ENCODE measurements at places on chromosomes 4 and X.
A peak's percentile ranks its signal among the peaks of the same experiment; 100 is the strongest.

DNA sequence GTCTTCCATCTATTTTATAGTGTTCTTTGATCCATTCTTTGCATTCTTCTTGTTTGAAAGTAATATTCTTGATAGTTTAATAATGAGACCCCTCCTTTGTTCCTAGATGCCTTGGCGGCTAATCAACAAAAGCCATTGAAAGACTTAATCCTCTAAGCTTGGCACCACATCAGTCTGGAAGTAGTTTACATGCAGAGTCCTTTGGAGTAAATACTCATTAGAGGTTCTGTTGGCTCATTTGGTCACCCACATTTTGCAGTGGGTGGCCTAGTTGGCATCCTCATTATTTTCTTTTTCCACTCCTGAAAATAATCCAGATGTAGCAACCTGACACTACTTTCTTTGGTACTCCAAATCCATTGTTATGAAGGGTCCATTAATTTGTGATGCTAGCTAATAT lies 64.5 kb downstream of the DKK2 start:
- DNase-seq, result no peak

GRCh38 chr4:184434021-184434420 lies 40.3 kb downstream of the IRF2 start:
- DNase-seq, result no peak

DNA sequence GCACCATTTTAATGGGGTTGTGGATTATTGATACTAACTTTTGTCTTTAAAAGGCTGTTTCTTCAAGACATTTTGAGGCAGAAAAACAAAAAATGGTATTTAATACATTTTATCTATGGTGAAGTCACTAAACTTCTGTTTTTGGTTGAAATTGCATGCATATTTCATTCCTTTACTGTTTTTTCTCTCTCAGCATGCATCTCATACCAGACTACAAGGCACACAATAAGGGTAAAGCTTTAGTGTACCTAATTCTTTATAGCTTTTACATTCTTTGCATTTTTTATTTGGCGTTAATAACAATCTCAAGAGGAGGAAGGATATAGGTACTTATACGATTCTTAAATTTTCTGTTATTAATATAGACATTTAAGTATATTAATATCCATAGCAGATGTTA lies 151.0 kb upstream of the DKK2 start:
- no peak for DNase-seq

GRCh38 chr4:4329496-4329895 lies 39.4 kb downstream of the ZBTB49 start:
- no peak for DNase-seq

DNA sequence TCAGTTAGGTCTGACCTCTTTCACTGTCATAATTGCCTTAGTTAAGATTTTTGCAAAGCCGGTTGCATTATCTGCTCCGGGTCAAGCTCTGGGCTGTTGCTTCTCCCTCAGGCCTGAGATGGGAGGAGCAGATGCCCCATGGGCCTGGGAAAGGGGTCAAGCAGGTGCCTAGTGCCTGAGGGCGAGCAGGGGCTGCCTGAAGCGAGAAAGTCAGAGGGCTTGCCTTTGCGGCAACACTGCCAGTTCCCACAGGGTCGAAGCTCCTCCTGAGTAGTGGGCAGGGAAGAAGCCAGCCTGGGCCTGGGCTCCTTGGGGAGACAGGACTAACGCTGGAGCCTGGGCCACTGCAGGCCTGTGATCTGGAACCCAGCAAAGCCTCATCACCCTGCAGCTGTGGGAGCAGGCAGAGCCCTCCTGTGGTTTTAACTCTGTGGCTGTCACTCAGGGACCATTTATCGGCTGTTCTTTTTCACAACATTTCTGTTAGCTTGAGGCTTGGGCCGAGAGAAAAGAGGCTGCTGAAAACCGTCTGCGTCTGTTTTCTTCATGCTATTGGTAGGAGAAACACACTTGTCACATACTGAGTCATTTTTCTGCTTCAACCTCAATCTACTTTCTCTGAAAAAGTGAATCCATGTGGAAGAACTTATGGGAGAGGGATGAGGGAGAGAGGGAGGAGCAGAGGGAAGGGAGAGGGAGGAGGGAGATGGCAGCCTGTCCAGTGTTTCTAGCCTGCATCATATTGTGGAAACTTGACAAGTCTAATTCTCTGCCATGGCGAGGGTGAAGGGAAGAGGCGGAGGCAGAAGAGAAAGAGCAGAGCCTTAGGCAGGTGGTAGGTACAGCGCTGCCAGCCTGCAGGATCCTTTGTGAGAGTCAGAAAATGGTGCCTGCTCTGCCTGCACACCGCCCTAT lies 68.4 kb downstream of the RHOH start:
- DNase-seq, result no peak

GRCh38 chrX:106933538-106933961 lies 13.3 kb downstream of the CLDN2 start:
- DNase-seq, result no peak

DNA sequence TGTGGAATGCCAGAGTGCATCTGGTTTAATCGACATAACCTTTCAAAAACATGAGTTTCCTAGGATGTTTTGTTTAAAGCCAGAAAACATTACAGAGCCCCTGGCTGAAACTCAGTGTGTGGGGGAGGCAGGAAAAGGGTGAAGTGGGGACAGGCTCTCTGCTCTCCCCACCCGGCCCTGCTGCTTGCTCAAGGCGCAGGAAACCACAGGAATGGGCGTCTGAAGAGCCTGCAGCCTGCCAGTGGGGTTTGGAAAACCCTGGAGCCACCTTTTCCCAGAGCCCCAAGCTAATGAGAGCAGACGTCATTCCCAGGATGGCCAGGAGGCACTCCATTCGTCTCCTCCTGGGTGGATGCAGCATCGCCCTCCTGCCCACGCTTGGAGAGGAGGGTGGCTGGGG lies 240.6 kb downstream of the AFAP1 start:
- no peak for DNase-seq

- peak; percentile 53 for DNase-seq
Observed at GRCh38 chr4:115234405-115235093, 121.1 kb upstream of the NDST4 start.

- DNase-seq, result no peak
Observed at GRCh38 chr4:96390404-96390803, 550.5 kb downstream of the PDHA2 start.
